A673 (cell line): ENCODE measurements at places on chromosomes 7 and 10. TPM values are rescaled to one million over a fixed set of nuclear protein-coding genes. Genes with fewer than 3 reads are reported as not detected.
A peak's percentile ranks its signal among the peaks of the same experiment; 100 is the strongest.

DNA sequence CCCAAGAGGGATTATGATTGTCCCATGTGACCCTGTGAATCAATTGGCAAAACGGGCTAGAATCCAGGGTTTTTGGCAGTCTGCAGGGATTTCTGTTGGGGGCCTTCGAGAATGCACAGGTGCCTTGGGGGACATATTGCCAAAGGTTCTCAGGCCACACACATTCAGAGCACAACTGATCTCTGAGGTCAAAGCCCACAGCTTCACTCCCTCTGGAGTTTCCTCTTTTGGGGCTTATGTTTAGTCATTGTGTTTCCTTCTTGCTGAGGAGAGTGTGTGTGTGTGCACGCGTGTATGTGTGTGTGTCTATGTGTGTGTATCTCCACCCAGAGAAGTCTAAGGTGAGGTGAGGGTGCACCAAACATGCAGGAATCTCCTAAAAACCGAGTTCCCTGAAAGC is 8.8 kb downstream of the PPIF start:
- H3K27me3 ChIP-seq, result no peaks in the 10 kb centered on the region
- H3K36me3 ChIP-seq, result peaks cover 50% of the 10 kb centered on the region
- no peak overlapping the region for H3K4me3 ChIP-seq
- H3K4me1 ChIP-seq, result no peaks in the 10 kb centered on the region
- no peak for DNase-seq

DNA sequence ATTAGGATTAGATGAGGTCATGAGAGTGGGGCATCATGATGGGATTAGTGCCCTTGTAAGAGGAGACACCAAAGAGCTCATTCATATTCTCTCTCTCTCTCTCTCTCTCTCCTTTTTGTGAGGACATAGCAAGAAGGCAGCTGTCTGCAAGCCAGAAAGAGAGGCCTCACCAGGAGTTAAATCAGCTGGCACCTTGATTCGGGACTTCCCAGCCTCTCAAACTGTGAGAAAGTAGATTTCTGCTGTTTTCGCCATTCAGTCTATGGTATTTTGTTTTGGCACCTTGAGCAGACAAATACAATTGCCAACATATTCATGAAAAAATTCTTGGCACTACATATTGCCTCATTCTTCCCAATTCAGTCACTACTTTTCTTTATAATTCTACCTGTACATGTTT is 20.6 kb upstream of the ATAD1 start:
- no peak overlapping the region for H3K4me3 ChIP-seq
- no peaks in the 10 kb centered on the region for H3K4me1 ChIP-seq
- peaks cover 7% of the 10 kb centered on the region for H3K27me3 ChIP-seq
- no peak for DNase-seq
- H3K27ac ChIP-seq, result no peak overlapping the region
- H3K36me3 ChIP-seq, result no peaks in the 10 kb centered on the region

- H3K4me1 ChIP-seq, result peaks cover 4% of the 10 kb centered on the region
- H3K4me3 ChIP-seq, result no peak overlapping the region
- H3K27ac ChIP-seq, result no peak overlapping the region
- DNase-seq, result no peak
- no peaks in the 10 kb centered on the region for H3K36me3 ChIP-seq
Observed at GRCh38 chr10:18472977-18473376, 178.4 kb downstream of the NSUN6 start.

GRCh38 chr7:99139036-99139435 is 4.9 kb downstream of the SMURF1 start:
- DNase-seq, result no peak
- H3K36me3 ChIP-seq, result no peaks in the 10 kb centered on the region
- H3K4me3 ChIP-seq, result no peak overlapping the region
- H3K27ac ChIP-seq, result no peak overlapping the region
- no peaks in the 10 kb centered on the region for H3K27me3 ChIP-seq
- H3K4me1 ChIP-seq, result peaks cover 44% of the 10 kb centered on the region

- peaks cover 7% of the 10 kb centered on the region for H3K36me3 ChIP-seq
- H3K27me3 ChIP-seq, result no peaks in the 10 kb centered on the region
- H3K27ac ChIP-seq, result peak overlapping the region; percentile 86
- peaks cover 53% of the 10 kb centered on the region for H3K4me1 ChIP-seq
Observed at GRCh38 chr7:116339564-116339963, 129.2 kb downstream of the TES start.

DNA sequence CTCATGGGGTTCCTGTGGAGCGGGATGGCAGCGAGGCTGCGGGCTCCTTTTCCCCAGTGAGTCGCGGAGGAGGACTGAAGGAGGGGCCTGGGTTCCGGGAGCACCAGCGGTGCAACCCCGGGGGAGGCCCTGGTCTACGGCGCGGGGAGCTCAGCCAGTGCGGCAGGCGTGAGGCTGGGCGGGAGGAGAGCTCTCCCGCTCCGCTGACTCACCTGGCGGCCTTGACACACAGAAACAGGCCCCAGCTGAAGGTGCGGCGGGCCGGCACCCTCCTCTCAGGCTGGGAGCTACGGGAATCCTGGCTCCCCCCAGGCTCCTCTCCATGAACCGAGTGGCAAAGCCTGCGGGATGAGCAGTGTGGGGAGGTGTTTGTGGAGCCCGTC is 6.8 kb upstream of the NOM1 start:
- H3K4me1 ChIP-seq, result no peaks in the 10 kb centered on the region
- no peaks in the 10 kb centered on the region for H3K27me3 ChIP-seq
- no peaks in the 10 kb centered on the region for H3K36me3 ChIP-seq
- no peak for DNase-seq

DNA sequence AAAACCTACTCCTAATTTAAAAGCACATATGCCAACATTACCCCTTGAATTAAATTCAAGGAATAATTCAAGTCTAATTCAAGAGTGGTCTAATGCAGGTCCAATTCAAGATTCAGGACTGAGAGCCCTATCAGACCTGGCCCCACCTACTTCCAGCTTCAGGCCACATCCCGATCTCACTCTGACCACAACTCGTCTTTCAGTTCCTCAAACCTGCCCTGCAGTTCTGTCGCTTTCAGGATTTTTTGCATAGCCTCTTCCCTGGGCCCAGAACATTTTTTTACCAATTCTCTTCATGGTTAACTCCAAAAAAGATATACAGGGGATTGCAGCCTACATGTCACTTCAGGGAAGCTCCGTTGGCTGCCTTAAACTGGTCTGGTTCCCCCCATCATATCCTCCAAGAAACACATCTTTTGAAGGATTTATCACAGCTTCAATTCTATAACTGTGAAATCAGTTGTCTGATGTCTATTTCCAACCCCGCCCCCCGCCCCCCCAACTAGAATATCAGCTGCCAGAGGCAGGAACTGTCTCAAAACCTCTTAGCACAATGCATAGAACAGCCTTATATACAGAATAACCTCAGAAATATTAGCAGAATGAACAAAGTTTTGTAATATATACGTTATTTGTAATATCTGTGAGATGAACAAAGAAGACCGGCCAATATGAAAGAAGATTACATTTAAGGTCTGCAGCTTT is 20.8 kb downstream of the CCDC6 start:
- H3K4me3 ChIP-seq, result no peak overlapping the region
- no peaks in the 10 kb centered on the region for H3K4me1 ChIP-seq
- H3K27ac ChIP-seq, result no peak overlapping the region

DNA sequence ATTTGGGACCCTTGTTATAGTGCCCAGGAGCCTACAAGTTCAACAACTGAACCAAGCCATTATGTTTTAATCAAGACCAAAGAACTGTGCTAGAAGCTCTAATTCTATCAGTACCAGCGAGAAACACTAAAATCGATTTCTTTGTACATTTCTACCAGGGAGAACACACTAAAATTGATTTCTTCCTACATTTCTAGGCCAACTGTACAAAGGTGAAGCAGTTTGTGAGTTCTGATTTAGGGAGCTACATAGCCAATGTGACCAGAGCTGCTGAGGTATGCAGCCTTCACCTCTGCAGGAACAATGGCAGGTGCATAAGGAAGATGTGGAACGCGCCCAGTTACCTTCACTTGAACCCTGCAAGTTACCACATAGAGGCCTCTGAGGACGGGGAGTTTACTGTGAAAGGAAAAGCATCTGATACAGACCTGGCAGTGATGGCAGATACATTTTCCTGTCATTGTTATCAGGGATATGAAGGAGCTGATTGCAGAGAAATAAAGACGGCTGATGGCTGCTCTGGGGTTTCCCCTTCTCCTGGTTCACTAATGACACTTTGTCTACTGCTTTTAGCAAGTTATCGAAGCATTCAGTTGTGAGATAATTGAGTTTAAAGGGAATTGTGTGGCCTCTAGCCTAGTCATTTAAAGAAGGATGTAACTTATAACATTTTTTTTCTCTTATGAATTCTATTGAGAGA is 31.7 kb downstream of the HYAL4 start:
- H3K4me3 ChIP-seq, result no peak overlapping the region
- no peaks in the 10 kb centered on the region for H3K27me3 ChIP-seq
- no peaks in the 10 kb centered on the region for H3K36me3 ChIP-seq
- H3K4me1 ChIP-seq, result no peaks in the 10 kb centered on the region
- no peak for DNase-seq
- no peak overlapping the region for H3K27ac ChIP-seq

DNA sequence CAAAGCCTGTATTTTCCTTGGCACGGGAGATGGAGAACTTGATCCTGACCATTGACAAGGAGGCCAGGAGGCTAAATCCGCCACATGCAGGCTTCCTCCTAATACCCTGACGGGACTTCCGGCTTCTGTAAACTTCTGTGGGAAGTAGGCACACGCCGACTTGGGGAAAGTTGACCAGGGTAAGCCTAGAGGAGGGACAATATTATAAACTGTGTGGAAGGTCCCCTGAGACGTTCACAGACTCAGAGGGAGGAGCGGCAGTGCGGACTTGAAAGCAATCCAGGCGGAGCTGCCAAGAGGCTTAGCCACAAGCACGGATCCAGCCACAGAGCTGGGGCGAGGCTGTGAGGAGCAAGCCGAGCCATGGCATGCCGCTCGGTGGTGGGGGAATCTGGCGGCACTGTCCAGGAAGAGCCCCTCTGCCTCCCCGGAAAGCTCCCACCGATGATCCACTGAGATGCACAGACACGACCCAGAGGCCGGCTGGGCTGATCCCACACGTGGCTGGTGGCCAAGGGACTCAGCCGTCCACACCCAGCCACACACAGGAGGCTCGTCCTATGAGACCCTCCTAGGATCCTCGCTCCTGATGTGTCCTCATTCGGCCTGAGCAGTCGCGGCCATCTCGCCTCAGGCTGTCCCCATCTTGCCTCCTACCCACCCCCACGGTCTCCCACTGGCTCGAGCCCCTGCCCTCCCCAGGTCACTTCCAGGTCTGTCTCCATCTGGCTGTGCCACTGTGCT is 40.0 kb upstream of the INSIG1 start:
- H3K4me3 ChIP-seq, result no peak overlapping the region
- H3K36me3 ChIP-seq, result no peaks in the 10 kb centered on the region
- H3K27me3 ChIP-seq, result peaks cover 9% of the 10 kb centered on the region

GRCh38 chr7:96167424-96167823 is 154.5 kb downstream of the SLC25A13 start:
- no peaks in the 10 kb centered on the region for H3K36me3 ChIP-seq
- H3K27me3 ChIP-seq, result no peaks in the 10 kb centered on the region
- no peaks in the 10 kb centered on the region for H3K4me1 ChIP-seq

DNA sequence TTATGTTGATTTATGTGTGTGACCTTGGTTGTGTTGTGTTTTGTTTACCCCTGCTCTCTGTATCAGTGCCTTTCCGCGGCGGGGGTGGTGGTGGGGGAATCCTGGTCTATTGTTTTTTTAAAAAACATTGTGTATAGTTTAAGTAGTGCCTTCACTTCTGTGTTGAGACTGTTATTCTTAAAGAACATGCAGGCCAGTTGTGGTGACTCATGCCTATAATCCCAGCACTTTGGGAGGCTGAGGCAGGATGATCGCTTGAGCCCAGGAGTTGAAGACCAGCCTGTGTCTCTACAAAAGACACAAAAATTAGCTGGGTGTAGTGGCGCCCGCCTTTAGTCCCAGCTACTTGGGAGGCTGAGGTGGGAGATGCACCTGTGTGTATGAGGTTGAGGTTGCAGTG is 429.0 kb upstream of the LRGUK start:
- no peak for DNase-seq
- no peak overlapping the region for H3K27ac ChIP-seq
- H3K27me3 ChIP-seq, result no peaks in the 10 kb centered on the region
- H3K36me3 ChIP-seq, result no peaks in the 10 kb centered on the region
- no peak overlapping the region for H3K4me3 ChIP-seq

AKR1D1 gene
- not detected in 2 replicates for total RNA-seq

ASAH2 gene
- total RNA-seq, result 5.5 and 6.4 TPM in 2 replicates

TFR2 gene
- 1.4 and 2.0 TPM in 2 replicates for total RNA-seq

CYP26C1 gene
- 0.13 and 0.20 TPM in 2 replicates for total RNA-seq

PDE6C gene
- not detected in 2 replicates for total RNA-seq

PANK1 gene
- 18.5 and 19.2 TPM in 2 replicates for total RNA-seq

UTF1 gene
- total RNA-seq, result not detected in 2 replicates

GHITM gene
- 126 and 127 TPM in 2 replicates for total RNA-seq
